Stimulated activated CD4-positive, alpha-beta T cell treated with anti-CD3 and anti-CD28 coated beads, Interleukin-12 subunit alpha, Interleukin-12 subunit beta, amount 100 ng/mL, for 48 hours (primary cell): ENCODE measurements at places on chromosomes 1 and 21.

GRCh38 chr21:32320726-32321125 lies 22.1 kb downstream of the MRAP start:
- DNase-seq: no peak

- DNase-seq: no peak
These were observed 9.8 kb upstream of the RAB42 start for GRCh38 chr1:28582248-28582615.

DNA sequence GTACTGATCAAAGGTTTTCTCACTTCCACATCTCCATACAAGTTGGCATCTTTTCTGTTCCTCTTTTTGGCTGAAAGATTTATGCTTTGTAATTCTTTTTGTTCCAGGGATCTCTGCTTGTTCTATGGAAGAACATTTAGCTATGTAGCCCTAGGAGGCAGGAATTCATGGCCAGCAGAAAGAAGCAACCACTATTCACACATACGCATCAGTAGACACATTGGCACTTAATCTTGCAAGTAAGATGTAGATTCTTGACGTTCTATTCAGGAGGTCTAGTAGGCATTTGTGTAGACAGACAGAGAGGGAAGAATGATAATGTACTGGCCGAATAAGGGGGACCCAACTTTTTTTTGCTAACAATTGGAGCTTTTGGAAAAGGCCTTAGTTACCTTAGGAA lies 336.0 kb downstream of the NUF2 start:
- DNase-seq: no peak

GRCh38 chr1:111654839-111655238 lies 35.2 kb downstream of the RAP1A start:
- DNase-seq: no peak

- DNase-seq: no peak
These were observed 197.4 kb downstream of the ADGRL2 start for GRCh38 chr1:81998165-81998564.

GRCh38 chr1:43925846-43926245 lies 7.8 kb upstream of the ARTN start:
- DNase-seq: no peak

GRCh38 chr1:209785592-209785991 lies 1.2 kb upstream of the C1orf74 start:
- no peak for DNase-seq

DNA sequence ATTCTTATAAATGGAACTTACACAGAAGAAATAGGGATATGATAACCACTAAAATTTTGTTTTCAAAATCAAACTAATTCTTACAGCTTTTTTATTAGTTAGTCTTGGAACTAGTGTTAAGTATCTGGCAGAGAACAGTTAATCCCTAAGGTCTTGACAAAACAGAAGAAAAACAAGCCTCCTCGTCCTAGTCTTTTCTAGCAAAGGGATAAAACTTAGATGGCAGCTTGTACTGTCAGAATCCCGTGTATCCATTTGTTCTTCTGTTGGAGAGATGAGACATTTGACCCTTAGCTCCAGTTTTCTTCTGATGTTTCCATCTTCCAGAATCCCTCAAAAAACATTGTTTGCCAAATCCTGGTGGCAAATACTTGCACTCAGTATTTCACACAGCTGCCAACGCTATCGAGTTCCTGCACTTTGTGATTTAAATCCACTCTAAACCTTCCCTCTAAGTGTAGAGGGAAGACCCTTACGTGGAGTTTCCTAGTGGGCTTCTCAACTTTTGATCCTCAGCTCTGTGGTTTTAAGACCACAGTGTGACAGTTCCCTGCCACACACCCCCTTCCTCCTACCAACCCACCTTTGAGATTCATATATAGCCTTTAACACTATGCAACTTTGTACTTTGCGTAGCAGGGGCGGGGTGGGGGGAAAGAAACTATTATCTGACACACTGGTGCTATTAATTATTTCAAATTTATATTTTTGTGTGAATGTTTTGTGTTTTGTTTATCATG lies 42.3 kb upstream of the LAMC2 start:
- no peak for DNase-seq

DNA sequence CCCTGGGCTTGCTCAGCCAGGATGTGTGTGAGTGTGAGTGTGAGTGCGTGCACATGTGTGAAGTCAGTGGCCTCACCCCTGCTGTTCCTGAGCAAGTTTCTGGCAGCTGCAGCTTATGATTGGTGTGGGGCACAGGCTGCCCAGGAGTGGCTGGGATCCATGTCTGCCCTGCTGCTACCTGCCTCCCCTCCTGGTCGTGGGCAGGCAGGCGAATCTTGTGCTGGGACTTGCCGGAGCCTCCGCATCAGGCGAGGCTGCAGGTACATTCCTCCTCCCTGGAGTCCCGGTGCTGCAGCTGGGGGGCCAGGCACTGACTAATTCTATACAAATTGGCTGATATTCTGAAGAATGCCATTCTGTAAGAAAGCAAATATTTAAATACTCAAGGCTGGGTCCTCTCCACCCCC lies 85.6 kb upstream of the WNT4 start:
- no peak for DNase-seq

GRCh38 chr1:75129660-75129982 lies 4.6 kb upstream of the LHX8 start:
- DNase-seq: no peak

GRCh38 chr1:21396516-21396915 lies 43.4 kb upstream of the NBPF3 start:
- no peak for DNase-seq

- no peak for DNase-seq
These were observed 975 bp upstream of the MNDA start for GRCh38 chr1:158830074-158830677.

- no peak for DNase-seq
These were observed 217.8 kb upstream of the HOOK1 start for GRCh38 chr1:59596956-59597355.
